ENCODE measurements at places on chromosomes 2 and 18.

- H3K4me1 ChIP-seq, result no peaks in the 10 kb centered on the region
- no peaks in the 10 kb centered on the region for H3K36me3 ChIP-seq
- DNase-seq, result no peak
- no peaks in the 10 kb centered on the region for H3K27me3 ChIP-seq
- no peak overlapping the region for H3K4me3 ChIP-seq
- H3K27ac ChIP-seq, result no peak overlapping the region
These were observed 91.5 kb upstream of the TMEFF2 start for GRCh38 chr2:192286093-192286701.

GRCh38 chr2:176328149-176328548 lies 58.9 kb downstream of the MTX2 start:
- no peak overlapping the region for H3K4me3 ChIP-seq
- no peak overlapping the region for H3K27ac ChIP-seq
- DNase-seq, result no peak
- H3K27me3 ChIP-seq, result no peaks in the 10 kb centered on the region
- no peaks in the 10 kb centered on the region for H3K4me1 ChIP-seq

DNA sequence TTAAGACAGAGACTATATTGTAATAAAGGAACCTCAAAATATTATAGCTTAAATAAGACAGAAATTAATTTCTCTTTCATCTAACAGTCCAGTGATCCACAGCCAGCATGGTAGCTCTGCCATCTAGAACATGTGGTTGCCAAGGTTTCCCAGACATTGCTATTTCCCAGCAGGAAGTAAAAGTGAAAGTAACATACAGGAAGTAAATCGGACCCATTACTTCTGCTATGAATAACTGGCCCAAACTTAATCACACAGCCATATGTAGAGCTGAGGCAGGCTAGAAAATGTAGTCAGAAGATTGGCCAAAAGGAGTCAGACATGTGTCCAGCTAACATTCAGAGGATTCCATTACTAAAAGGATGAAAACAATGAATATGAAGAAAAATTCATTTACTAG lies 71.0 kb downstream of the NOL4 start:
- DNase-seq, result no peak
- H3K4me1 ChIP-seq, result no peaks in the 10 kb centered on the region
- H3K27ac ChIP-seq, result no peak overlapping the region
- H3K4me3 ChIP-seq, result peak overlapping the region; percentile 27

DNA sequence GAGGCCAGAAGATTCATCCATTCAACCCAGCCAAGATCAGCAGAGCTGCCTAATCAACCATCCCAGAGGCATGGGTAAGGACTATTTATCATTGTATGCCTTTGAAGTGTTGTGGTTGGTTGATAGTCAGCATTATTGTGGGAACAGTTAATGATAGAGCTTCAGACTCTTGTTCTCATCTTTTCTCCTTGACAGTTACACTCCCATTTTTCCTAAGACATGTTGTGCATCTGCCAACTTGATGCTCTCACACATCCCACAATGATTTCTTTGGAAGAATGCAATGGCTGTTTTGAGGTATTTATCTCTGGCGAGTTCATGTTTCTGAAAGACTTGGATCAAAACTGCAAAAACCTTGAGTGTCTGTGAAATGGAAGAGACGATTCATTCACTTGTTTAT lies 55.4 kb downstream of the FASTKD2 start:
- H3K27me3 ChIP-seq, result no peaks in the 10 kb centered on the region
- no peak for DNase-seq
- H3K4me1 ChIP-seq, result no peaks in the 10 kb centered on the region
- no peak overlapping the region for H3K4me3 ChIP-seq
- no peak overlapping the region for H3K27ac ChIP-seq

DNA sequence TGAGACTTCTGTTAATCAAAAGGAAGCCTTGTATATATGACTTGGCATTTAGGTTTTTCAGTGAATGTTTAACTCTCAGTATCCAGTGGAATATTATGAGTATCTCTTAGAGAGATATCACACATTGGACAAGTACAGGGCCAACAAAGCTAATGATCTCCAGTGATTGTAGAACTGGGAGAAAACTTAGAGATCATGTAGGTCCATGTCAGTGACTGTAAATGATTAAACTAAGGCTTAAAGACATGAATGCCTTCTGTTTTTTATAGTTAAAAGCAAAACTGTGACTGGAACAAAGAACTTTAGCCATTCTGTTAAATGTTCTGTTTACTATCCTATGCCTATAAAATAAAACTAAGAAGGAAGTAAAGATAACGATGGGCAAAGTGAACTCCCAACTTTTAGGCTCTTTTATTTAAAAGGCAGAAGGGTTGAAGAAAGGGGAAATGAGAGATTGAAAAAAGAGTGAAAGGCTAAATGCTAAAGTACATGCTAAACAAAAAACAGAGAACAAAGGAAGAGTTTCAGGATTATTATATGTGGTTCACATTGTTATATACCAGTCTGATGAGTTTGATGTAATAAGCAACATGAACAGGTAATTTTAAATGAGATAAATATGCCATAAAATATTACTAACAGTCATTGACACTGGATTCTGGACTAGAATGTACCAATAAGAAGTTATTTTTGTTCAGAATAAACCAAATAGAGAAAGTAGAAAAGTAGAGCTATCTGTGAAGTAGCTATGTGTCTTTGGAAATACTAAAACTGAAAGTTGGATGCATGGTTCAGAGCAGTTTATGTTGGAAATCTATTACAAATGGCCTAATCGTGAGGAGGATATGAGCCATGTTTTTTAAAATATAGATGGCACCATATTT lies 37.1 kb upstream of the TNFRSF11A start:
- H3K27ac ChIP-seq, result no peak overlapping the region
- H3K27me3 ChIP-seq, result no peaks in the 10 kb centered on the region
- peaks cover 11% of the 10 kb centered on the region for H3K36me3 ChIP-seq
- DNase-seq, result no peak

GRCh38 chr2:141595316-141595920 lies 535.4 kb downstream of the LRP1B start:
- H3K36me3 ChIP-seq, result no peaks in the 10 kb centered on the region
- no peak overlapping the region for H3K4me3 ChIP-seq
- no peak for DNase-seq
- no peaks in the 10 kb centered on the region for H3K4me1 ChIP-seq

GRCh38 chr2:69701100-69701945 lies 40.6 kb upstream of the ANXA4 start:
- H3K4me1 ChIP-seq, result no peaks in the 10 kb centered on the region
- no peak overlapping the region for H3K27ac ChIP-seq
- H3K4me3 ChIP-seq, result no peak overlapping the region
- no peaks in the 10 kb centered on the region for H3K36me3 ChIP-seq
- DNase-seq, result no peak

GRCh38 chr18:11719050-11719449 lies 30.0 kb downstream of the GNAL start:
- DNase-seq, result no peak
- H3K27me3 ChIP-seq, result no peaks in the 10 kb centered on the region
- no peaks in the 10 kb centered on the region for H3K4me1 ChIP-seq
- H3K27ac ChIP-seq, result no peak overlapping the region
- H3K4me3 ChIP-seq, result no peak overlapping the region

DNA sequence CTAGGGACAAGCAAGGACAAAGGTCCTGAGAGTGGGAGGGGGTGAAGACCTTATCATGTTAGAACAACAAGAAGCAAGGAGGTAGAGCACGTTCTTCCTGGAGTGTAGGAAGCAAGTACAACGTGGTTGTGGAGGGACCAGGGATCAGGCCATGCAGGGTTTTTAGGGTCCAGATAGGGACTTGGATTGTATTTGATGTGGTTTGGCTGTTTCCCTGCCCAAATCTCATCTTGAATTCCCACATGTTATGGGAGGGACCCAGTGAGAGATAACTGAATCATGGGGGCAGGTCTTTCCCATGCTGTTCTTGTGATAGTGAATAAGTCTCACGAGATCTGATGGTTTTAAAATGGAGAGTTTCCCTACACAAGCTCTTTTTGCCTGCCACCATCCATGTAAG lies 53.2 kb downstream of the ICA1L start:
- no peaks in the 10 kb centered on the region for H3K4me1 ChIP-seq
- H3K27ac ChIP-seq, result no peak overlapping the region
- no peak for DNase-seq
- no peak overlapping the region for H3K4me3 ChIP-seq
- H3K36me3 ChIP-seq, result no peaks in the 10 kb centered on the region

GRCh38 chr2:64291181-64291580 lies 147.0 kb upstream of the PELI1 start:
- no peak overlapping the region for H3K27ac ChIP-seq
- H3K27me3 ChIP-seq, result no peaks in the 10 kb centered on the region
- no peaks in the 10 kb centered on the region for H3K4me1 ChIP-seq
- no peak overlapping the region for H3K4me3 ChIP-seq
- no peaks in the 10 kb centered on the region for H3K36me3 ChIP-seq

DNA sequence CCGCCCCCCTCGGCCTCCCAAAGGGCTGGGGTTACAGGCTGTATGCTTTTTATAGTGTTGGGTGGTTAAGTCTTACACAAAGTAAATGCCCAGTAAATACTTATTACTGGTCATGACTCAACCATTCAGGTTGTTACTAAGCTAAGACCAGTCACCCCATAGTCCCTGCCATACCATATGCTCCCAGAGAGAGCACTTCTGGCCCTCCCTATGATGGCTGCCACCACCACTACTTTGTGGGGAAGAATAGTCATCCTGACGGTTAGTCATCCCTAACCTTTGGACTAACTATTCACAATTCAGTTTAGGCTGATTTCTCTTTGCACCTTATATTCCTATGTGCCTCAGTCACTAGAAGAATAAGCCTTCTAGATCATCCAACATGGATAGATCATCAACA lies 42.0 kb upstream of the MSH2 start:
- no peak overlapping the region for H3K27ac ChIP-seq
- H3K27me3 ChIP-seq, result no peaks in the 10 kb centered on the region
- H3K4me1 ChIP-seq, result no peaks in the 10 kb centered on the region
- H3K36me3 ChIP-seq, result no peaks in the 10 kb centered on the region
- H3K4me3 ChIP-seq, result no peak overlapping the region

DNA sequence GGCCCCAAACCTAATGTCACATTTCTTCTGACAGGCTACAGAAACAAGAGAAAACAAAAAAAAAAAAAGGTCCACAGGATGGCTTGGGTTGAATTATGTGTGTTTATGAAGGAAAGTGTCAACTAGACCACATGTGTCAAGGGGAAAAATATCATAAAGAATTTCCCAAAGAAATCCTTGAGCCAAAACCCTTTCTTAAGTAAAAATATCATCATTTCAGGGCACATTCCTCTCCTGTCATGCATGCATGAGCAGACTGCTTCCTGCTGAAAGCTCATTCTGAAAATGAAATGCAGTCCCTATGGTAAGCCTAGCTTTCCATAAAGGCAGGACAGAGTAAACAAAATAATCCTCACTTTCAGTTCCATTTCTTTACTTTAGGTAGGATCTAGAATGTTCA lies 85.7 kb upstream of the RBBP8 start:
- peaks cover 5% of the 10 kb centered on the region for H3K4me1 ChIP-seq
- DNase-seq, result no peak
- H3K27me3 ChIP-seq, result no peaks in the 10 kb centered on the region
- no peak overlapping the region for H3K4me3 ChIP-seq
- peak overlapping the region; percentile 6 for H3K27ac ChIP-seq
- no peaks in the 10 kb centered on the region for H3K36me3 ChIP-seq

DNA sequence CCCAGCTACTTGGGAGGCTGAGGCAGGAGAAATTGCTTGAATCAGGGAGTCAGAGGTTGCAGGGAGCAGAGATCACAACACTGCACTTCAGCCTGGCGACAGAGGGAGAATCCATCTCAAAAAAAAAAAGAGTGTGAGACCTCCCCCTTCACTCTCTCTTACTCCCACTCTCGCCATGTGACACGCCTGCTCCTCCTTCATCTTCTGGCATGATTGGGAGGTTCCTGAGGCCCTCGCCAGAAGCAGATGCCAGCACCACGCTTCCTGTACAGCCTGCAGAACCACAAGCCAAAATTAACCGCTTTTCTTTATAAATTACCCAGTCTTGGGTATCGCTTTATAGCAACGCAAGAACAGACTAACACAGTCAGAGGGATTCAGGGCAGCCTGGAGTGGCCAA lies 66.3 kb upstream of the CREB1 start:
- no peaks in the 10 kb centered on the region for H3K36me3 ChIP-seq
- H3K4me3 ChIP-seq, result no peak overlapping the region
- no peak overlapping the region for H3K27ac ChIP-seq
- DNase-seq, result no peak
- H3K27me3 ChIP-seq, result no peaks in the 10 kb centered on the region

GRCh38 chr2:119323459-119323858 lies 43.2 kb downstream of the C2orf76 start:
- DNase-seq, result no peak
- no peaks in the 10 kb centered on the region for H3K36me3 ChIP-seq
- H3K4me1 ChIP-seq, result no peaks in the 10 kb centered on the region

GRCh38 chr2:55555977-55556376 lies 36.5 kb downstream of the CFAP36 start:
- no peaks in the 10 kb centered on the region for H3K36me3 ChIP-seq
- H3K27ac ChIP-seq, result no peak overlapping the region
- no peak for DNase-seq
- no peaks in the 10 kb centered on the region for H3K27me3 ChIP-seq

- no peaks in the 10 kb centered on the region for H3K27me3 ChIP-seq
- no peak overlapping the region for H3K27ac ChIP-seq
- H3K36me3 ChIP-seq, result no peaks in the 10 kb centered on the region
- H3K4me1 ChIP-seq, result no peaks in the 10 kb centered on the region
- no peak for DNase-seq
These were observed 74.9 kb downstream of the TDRD15 start for GRCh38 chr2:21198637-21199036.

GRCh38 chr2:234796045-234796591 lies 155.7 kb upstream of the SH3BP4 start:
- H3K4me1 ChIP-seq, result no peaks in the 10 kb centered on the region
- no peaks in the 10 kb centered on the region for H3K36me3 ChIP-seq
- no peaks in the 10 kb centered on the region for H3K27me3 ChIP-seq
- H3K27ac ChIP-seq, result no peak overlapping the region
- H3K4me3 ChIP-seq, result no peak overlapping the region

- H3K4me3 ChIP-seq, result no peak overlapping the region
- no peaks in the 10 kb centered on the region for H3K27me3 ChIP-seq
- DNase-seq, result no peak
- no peaks in the 10 kb centered on the region for H3K36me3 ChIP-seq
These were observed 98.1 kb upstream of the CERS6 start for GRCh38 chr2:168357797-168358472.

GRCh38 chr2:206570199-206570598 lies 72.1 kb upstream of the FAM237A start:
- H3K27ac ChIP-seq, result no peak overlapping the region
- H3K27me3 ChIP-seq, result no peaks in the 10 kb centered on the region
- H3K36me3 ChIP-seq, result no peaks in the 10 kb centered on the region
- no peak for DNase-seq

GRCh38 chr2:148658807-148659722 lies 14.5 kb downstream of the EPC2 start:
- no peaks in the 10 kb centered on the region for H3K36me3 ChIP-seq
- DNase-seq, result no peak
- H3K4me1 ChIP-seq, result no peaks in the 10 kb centered on the region
- no peak overlapping the region for H3K27ac ChIP-seq
- H3K27me3 ChIP-seq, result no peaks in the 10 kb centered on the region

GRCh38 chr18:51017140-51017879 lies 12.7 kb upstream of the SMAD4 start:
- H3K27me3 ChIP-seq, result no peaks in the 10 kb centered on the region
- no peak overlapping the region for H3K27ac ChIP-seq
- no peaks in the 10 kb centered on the region for H3K36me3 ChIP-seq
- no peak for DNase-seq
- no peak overlapping the region for H3K4me3 ChIP-seq
- no peaks in the 10 kb centered on the region for H3K4me1 ChIP-seq

GRCh38 chr2:54906716-54907115 lies 143.5 kb downstream of the RTN4 start:
- H3K27ac ChIP-seq, result no peak overlapping the region
- no peaks in the 10 kb centered on the region for H3K27me3 ChIP-seq
- DNase-seq, result no peak
- H3K4me1 ChIP-seq, result no peaks in the 10 kb centered on the region

Data from breast epithelium (tissue), 4 donors.